ENCODE measurements at places on chromosomes 3 and 15. TPM values are rescaled to one million over a fixed set of nuclear protein-coding genes. Genes with fewer than 3 reads are reported as not detected.

- no peaks in the 10 kb centered on the region for H3K27me3 ChIP-seq
- no peak overlapping the region for H3K27ac ChIP-seq
- H3K4me3 ChIP-seq = no peak overlapping the region
- peaks cover 8% of the 10 kb centered on the region for H3K4me1 ChIP-seq
- H3K36me3 ChIP-seq = peaks cover 2% of the 10 kb centered on the region
These were observed 44.6 kb downstream of the NR2C2 start for GRCh38 chr3:14991818-14992612.

NPAP1 gene
- not detected for total RNA-seq

GRCh38 chr15:99410477-99410876 is 155.3 kb upstream of the MEF2A start:
- no peaks in the 10 kb centered on the region for H3K27me3 ChIP-seq
- no peak overlapping the region for H3K27ac ChIP-seq
- H3K4me3 ChIP-seq = no peak overlapping the region
- H3K4me1 ChIP-seq = peaks cover 15% of the 10 kb centered on the region
- no peaks in the 10 kb centered on the region for H3K36me3 ChIP-seq

GRCh38 chr3:136750897-136751315 is 1.3 kb downstream of the STAG1 start:
- H3K4me1 ChIP-seq = peaks cover 53% of the 10 kb centered on the region
- peak overlapping the region; percentile 79 for H3K4me3 ChIP-seq
- no peaks in the 10 kb centered on the region for H3K27me3 ChIP-seq
- H3K27ac ChIP-seq = peak overlapping the region; percentile 80
- peaks cover 4% of the 10 kb centered on the region for H3K36me3 ChIP-seq

DNA sequence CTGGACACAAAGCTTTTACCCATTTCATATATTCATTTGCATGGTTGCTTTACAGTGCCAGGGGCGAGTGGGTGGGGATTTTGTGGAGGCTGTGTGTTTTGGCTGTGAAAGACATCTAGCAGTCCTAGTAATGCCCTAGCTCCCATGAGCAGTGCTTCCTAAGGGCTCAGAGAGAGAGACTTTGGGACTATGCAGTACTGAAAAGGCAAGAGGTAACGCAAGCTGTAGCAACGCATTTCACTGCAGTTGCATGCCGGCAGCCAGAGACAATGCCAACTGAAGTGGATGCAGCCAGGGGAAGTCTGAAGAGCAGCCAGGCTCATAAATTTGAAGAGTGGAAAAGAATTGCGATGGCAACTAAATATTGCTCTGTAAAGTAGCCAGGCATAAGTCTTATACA is 27.4 kb upstream of the ATP10A start:
- H3K4me3 ChIP-seq = no peak overlapping the region
- no peak overlapping the region for H3K27ac ChIP-seq
- no peaks in the 10 kb centered on the region for H3K36me3 ChIP-seq
- H3K27me3 ChIP-seq = peaks cover 15% of the 10 kb centered on the region

P4HTM gene
- total RNA-seq = 49.9 TPM

DNA sequence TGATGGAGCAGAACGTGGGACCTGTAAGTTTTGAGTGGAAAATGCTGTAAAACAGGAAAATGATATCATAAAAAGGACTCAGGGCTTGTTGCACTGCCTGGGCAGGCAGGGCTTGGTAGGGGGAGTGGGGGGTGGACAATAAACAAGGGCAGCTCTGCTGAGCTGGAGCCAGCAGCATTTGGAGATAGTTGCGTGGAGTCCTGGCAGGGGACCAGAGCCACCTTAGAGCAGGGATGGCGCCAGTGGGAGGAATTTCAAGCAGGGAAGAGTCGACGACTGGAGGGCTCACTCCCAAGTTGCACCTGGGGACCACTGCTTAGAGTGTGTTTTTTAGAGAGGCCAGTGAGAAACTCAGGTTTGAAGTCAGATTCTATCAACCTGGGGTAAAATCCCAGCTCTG is 22.7 kb upstream of the FRMD4B start:
- H3K27ac ChIP-seq = no peak overlapping the region
- H3K36me3 ChIP-seq = no peaks in the 10 kb centered on the region
- no peak for DNase-seq
- H3K4me3 ChIP-seq = no peak overlapping the region
- H3K4me1 ChIP-seq = peaks cover 5% of the 10 kb centered on the region

- DNase-seq = no peak
- no peaks in the 10 kb centered on the region for H3K36me3 ChIP-seq
- H3K4me1 ChIP-seq = no peaks in the 10 kb centered on the region
- H3K27ac ChIP-seq = no peak overlapping the region
- no peaks in the 10 kb centered on the region for H3K27me3 ChIP-seq
- no peak overlapping the region for H3K4me3 ChIP-seq
These were observed 33.4 kb upstream of the PRR23E start for GRCh38 chr3:127159543-127159942.

DNA sequence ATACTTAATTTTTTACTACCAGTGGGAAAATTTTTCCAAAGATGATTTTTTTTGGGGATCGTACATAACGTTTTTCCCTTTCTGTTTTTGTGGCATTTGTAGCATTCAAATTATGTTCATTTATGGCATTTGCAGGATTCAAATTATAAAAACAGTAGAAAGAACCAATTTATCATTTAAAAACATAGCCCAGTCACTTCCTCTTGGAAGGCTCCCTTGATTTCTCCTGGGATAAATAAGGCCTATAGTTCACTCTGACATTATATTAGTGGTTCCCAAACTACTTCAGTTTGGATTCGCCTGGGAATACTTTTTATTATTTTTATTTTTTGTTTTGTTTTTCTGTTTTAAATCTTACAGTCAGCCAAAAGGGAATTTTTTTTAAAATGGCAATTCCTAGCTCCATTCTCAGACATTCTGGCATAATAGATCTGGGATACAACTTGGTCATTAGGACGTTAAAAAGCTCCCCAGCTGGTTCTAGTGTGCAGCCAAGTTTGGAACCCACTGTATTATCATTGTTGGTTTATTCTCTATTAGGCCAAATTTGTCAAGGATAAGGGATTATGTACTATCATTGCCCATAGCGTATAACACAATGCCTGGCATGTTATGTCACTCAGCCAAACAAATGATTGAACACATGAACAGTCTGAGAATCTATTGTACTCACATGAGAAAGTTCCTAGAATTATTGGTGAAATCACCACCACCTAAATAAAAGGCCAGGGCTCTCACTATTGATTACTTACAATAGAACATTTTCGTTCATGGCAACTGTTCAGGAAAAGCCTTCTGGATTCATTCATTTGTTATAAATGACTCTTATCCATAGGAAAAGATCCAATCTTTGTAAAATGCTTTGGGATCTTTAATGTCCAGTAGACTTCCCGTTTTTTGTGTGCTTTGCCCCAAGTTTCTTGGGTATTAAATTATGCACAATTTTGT is 28.9 kb downstream of the RARB start:
- H3K4me1 ChIP-seq = peaks cover 2% of the 10 kb centered on the region
- peaks cover 1% of the 10 kb centered on the region for H3K27me3 ChIP-seq
- no peaks in the 10 kb centered on the region for H3K36me3 ChIP-seq

TMC3 gene
- total RNA-seq = not detected

GRCh38 chr3:156561533-156561932 is 6.6 kb upstream of the SSR3 start:
- H3K4me1 ChIP-seq = no peaks in the 10 kb centered on the region
- peaks cover 16% of the 10 kb centered on the region for H3K27me3 ChIP-seq
- no peak overlapping the region for H3K27ac ChIP-seq
- no peaks in the 10 kb centered on the region for H3K36me3 ChIP-seq
- H3K4me3 ChIP-seq = no peak overlapping the region

DNA sequence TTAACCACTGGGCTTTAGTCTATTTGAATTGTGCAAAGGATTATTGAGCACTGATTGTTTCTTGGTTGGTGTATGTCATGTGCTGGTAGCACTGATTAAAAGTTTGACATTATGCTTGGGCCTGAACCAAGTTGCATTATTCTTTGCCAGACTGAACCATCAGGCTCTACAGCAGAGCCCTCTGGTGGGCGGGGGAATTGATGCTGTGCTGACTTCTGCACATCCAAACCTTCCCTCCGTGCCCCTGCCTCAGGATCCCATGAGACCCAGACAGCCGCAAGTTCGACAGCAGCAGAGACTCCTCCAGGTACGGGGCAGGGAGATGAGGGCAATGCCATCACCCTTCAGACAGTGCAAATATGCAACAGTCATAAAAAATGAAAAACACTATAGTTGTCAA is 28.4 kb upstream of the P2RY12 start:
- no peaks in the 10 kb centered on the region for H3K36me3 ChIP-seq
- H3K27me3 ChIP-seq = no peaks in the 10 kb centered on the region
- no peak overlapping the region for H3K4me3 ChIP-seq
- no peak overlapping the region for H3K27ac ChIP-seq
- DNase-seq = no peak

DNA sequence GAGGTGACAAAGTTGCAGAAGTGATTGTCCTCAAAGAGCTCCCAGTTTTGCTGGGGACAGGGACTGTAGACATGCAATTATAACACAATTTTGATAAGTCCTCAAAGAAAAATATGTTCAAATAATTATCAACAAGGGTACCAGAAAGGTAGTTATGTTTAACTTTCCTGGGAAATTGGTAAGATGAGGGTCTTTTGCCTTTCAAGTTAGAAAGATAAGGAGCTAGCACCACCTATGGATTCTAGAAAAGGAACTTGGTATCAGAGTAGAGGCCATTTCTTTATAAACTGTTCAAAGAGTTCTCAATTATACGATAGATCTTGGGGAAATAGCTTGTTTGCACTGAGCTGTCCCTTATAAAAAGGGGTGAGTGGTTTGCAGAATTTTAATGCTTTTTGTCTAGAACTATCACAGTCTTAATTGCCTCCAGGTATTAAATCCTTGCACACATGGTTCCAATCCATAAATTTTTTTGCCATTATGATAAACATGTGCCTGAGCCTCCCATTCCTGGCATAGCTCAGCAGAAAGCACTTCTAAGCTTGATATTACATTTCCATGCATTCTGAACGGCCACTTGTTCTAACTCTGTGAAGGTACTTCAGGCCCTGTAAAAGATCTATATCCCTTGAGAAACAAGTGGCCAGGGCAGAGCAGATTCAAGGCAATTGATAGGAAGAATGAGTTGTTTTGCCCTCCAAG is 247.5 kb upstream of the LRIG1 start:
- H3K4me3 ChIP-seq = no peak overlapping the region
- no peak overlapping the region for H3K27ac ChIP-seq
- H3K36me3 ChIP-seq = no peaks in the 10 kb centered on the region
- peaks cover 5% of the 10 kb centered on the region for H3K27me3 ChIP-seq
- DNase-seq = no peak

LRRC15 gene
- total RNA-seq = not detected

GRCh38 chr15:63052961-63053698 is 10.6 kb downstream of the TPM1 start:
- peaks cover 2% of the 10 kb centered on the region for H3K27me3 ChIP-seq
- peaks cover 9% of the 10 kb centered on the region for H3K4me1 ChIP-seq
- H3K27ac ChIP-seq = no peak overlapping the region
- DNase-seq = no peak
- H3K4me3 ChIP-seq = no peak overlapping the region

CCDC13 gene
- 0.83 TPM for total RNA-seq

GRCh38 chr3:170560717-170561382 is 25.0 kb downstream of the SLC7A14 start:
- H3K36me3 ChIP-seq = no peaks in the 10 kb centered on the region
- peaks cover 29% of the 10 kb centered on the region for H3K4me1 ChIP-seq
- H3K4me3 ChIP-seq = no peak overlapping the region
- no peak overlapping the region for H3K27ac ChIP-seq
- H3K27me3 ChIP-seq = peaks cover 31% of the 10 kb centered on the region

DNA sequence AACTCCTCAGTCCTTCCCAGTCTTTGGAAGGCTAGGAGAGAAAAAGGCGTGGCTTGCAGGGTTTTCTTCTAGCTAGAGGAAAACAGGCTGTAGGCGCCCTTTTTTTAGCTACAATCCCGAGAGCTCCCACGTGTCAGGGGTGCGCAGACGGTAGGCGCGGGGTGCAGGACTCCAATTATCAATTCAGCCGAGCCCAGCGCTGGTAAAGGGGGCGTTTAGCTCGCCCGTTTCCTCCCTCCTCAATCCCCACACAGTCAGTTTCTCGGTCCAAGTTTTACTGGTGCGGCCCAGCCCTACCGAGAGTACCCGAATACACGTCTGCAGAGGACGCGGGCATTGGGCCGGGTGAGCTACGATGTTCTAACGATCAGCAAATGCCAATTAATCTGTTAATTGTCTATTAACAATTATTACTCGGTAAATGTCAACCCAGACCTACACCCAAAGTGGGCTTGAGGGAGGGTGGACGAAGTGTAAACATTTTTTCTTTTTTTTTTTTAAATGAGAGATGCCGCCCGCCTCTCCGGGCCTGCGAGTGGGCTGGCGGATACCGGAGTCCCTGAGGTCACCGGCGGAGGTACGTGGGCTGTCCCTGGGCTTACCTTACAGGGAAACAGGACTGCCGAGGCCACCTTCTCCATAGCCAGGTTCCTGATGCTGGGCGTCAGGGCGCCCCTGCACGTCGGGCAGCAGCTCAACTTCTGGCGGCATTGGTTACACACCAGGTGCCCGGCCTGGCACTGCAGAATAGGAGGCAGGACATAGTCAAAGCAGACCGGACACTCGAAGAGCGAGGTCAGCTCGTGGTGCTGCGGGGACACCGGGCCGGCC is 923 bp downstream of the SIAH2 start:
- peak overlapping the region; percentile 88 for H3K4me3 ChIP-seq
- peak; percentile 51 for DNase-seq
- H3K27me3 ChIP-seq = no peaks in the 10 kb centered on the region
- H3K4me1 ChIP-seq = peaks cover 58% of the 10 kb centered on the region

KNG1 gene
- total RNA-seq = not detected

SNX22 gene
- total RNA-seq = 0.68 TPM

WDR93 gene
- total RNA-seq = not detected

GRK7 gene
- total RNA-seq = not detected

SLC2A2 gene
- total RNA-seq = not detected

GRCh38 chr3:141690431-141691072 is 47.5 kb upstream of the RNF7 start:
- H3K27me3 ChIP-seq = no peaks in the 10 kb centered on the region
- no peak overlapping the region for H3K27ac ChIP-seq
- H3K4me3 ChIP-seq = no peak overlapping the region
- peaks cover 12% of the 10 kb centered on the region for H3K4me1 ChIP-seq
- no peaks in the 10 kb centered on the region for H3K36me3 ChIP-seq

CHRM5 gene
- not detected for total RNA-seq

Measured in activated CD4-positive, alpha-beta memory T cell treated with anti-CD3 and anti-CD28 coated beads, Interleukin-2, amount 10 ng/mL, durations not matched to agents 7 days and 5 days (primary cell).